AG08396 (cell line): ENCODE measurements at places on chromosomes 6 and 20.

GRCh38 chr20:10917826-10918225, 244.0 kb upstream of the JAG1 start:
- no peak for DNase-seq

DNA sequence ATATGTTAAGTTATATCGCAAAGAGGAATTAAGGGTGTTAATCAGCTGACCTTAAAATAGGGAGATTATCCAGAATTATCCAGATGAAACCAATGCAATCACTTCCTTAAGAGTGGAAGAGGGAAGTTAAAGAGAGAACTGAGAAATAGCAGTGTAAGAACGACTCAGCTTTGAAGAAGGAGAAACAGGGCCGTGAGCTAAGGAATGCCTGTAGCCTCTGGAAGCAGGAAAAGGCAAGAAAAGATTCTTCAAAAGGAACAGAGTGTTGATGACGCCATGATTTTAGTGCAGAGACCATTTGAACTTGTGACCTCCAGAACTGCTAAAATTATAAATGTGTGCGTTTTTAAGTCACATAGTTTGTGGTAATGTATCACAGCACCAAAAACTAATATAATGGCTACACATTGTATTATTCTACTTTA, 32.7 kb downstream of the ILRUN start:
- DNase-seq = no peak

- no peak for DNase-seq
Observed at GRCh38 chr6:3868544-3868943, 19.4 kb downstream of the FAM50B start.

DNA sequence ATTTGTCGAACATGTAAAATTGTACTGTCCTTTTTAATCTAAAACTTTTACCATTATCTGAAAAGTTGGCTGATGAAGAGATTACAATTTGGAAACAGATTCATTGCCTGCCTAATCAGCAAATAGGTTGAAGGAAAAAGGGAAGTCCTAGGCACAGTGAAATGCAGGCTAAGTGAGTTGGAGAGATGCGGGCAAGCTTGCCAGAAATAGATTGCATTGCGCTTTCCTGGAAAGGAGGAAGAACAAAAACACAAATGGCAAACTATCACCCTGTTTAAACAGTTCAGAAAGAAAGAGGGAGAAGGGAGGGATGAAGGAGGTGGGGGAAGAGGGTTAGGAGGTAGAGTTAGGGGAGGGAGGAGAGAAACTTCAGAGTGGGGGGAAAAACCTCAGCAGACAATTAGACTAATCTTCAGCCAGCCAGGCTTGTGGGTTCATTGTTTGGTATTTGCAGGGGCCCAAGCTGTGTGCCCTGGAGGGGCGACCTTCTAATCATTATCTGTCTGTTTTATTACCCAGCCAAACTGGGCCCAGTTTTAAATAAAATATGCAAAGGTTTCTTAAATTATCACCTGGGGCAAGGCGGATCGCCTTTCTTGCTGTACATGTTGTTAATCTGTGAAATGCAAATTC, 465.2 kb downstream of the TFAP2B start:
- DNase-seq = no peak

GRCh38 chr20:47605673-47606413, 104.2 kb downstream of the NCOA3 start:
- DNase-seq = no peak
